Camera-type eye (tissue), 1 donor: ENCODE measurements at places on chromosomes 1 and 21. TPM values are rescaled to one million over a fixed set of nuclear protein-coding genes. Genes with fewer than 3 reads are reported as not detected.

Gene CHRM3
- 22.9 TPM for total RNA-seq

Gene GPR137B
- total RNA-seq: 47.5 TPM

Gene OR10Z1
- not detected for total RNA-seq

Gene CR1L
- not detected for total RNA-seq

Gene PCAT6
- not detected for total RNA-seq

Gene PHC2
- total RNA-seq: 137 TPM

Gene KRTAP21-2
- total RNA-seq: not detected

Gene ATP6V1G3
- not detected for total RNA-seq

Gene BSND
- not detected for total RNA-seq

Gene RYR2
- total RNA-seq: 7.6 TPM

Gene SELENBP1
- total RNA-seq: 30.8 TPM
